ENCODE measurements at places on chromosomes 3 and 15.

DNA sequence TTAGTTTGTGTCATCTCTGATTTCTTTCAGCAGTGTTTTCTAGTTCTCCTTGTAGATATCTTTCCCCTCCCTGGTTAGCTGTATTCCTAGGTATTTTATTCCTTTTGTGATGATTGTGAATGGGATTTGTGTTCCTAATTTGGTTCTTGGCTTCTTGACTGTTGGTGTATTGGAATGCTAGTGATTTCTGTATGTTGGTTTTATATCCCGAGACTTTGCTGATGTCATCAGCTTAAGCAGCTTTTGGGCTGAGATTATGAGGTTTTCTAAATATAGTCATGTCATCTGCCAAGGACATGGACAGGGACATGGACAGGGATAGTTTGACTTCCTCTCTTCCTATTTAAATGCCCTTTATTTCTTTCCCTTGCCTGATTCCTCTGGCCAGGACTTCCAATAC lies 35.8 kb downstream of the MYO9A start:
- DNase-seq, result no peak

DNA sequence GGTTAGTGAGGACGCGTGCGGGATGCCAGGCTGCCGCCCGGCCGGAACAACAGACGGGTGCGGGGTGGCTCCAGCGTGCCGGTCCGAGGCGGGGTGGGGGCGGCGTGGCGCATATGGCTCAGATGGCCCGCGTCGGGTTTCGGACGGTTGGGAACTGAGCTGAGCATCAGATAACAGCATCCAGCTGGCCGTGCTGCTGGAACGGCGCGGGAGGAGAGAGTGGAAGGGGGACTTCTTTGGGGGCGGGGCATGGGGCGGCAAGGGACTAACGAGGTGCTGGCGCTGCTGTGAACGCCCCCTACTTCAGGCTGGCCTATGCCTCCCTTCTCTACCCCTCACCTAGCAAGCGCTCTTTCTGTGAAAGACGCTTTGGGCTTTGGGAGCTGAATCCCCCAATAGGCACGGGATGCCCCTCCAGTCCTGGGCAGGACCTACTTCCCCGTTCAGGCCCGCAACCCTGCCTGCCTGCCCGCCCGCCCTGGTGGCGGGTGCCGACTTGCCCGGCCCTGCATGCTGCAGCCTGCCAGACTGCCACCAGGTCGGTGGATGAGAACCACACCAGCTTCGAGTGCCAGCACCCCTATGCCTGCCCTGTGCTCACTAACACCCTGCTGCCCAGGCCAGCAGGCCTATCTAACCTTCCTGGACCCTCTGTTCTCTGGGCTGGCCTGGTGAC lies 542 bp downstream of the INKA1 start:
- peak; percentile 22 for DNase-seq

DNA sequence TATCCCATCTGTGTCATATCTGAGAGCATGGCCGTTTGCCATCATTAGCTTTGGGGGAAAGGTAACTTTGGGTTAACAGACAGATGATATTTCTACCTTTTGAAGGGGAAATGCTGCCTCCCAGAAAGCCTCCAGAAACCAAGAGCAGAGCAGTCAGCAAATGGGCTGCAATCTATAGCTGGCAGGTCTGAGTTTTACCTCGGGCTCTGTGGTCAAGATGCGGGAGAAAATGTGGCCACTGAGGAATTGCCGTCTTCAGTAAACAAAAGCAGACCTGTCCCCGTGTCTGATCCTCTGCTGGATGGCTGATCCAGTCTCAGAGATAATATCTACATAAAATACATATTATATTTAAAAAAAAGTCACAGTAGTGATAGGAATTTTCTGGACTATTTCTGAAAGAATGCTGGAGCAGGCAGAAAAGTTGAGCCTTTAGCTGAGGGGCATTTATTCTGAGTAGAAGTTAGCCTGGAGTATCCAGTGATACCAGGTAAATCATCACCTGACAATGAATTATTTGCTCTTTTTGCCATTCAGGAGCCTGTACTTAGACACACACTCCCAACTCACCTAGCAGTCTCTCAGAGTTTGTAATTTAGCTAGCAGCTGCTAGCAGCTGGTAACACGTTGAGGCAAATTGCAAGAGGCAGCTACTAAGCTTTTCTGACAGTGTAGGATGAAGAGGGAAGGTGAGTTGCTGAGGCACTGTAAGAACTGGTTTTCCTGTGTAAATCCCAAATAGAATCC lies 285.3 kb upstream of the RARB start:
- no peak for DNase-seq

GRCh38 chr15:33742800-33743199 lies 225.5 kb upstream of the CHRM5 start:
- DNase-seq, result no peak

GRCh38 chr3:13582366-13583250 lies 33.7 kb downstream of the FBLN2 start:
- no peak for DNase-seq

Measured in HCEC 1CT (cell line).